ENCODE measurements at places on chromosomes 6 and 20.

- peak; percentile 57 for DNase-seq
These were observed 32.7 kb downstream of the PLN start for GRCh38 chr6:118580585-118581419.

DNA sequence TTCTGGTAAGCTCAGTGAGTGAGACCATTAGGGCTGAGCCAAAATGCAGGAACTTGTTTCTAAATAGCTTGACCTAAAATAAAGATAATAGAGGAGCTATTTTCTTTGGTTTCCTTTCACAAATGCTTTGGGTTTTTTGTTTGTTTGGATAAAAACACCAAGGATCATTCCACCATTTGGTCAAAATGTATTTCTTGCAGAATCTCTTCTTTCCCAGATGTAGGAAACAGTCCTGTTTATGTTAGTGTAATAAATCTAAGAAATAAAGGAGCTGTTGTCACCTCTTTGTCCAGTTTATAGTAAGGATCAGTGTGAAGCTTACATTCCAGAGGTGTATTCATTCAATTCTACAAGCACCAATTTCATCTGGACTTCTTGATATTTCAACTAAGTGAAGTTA is 297.8 kb downstream of the GJA1 start:
- DNase-seq, result no peak

DNA sequence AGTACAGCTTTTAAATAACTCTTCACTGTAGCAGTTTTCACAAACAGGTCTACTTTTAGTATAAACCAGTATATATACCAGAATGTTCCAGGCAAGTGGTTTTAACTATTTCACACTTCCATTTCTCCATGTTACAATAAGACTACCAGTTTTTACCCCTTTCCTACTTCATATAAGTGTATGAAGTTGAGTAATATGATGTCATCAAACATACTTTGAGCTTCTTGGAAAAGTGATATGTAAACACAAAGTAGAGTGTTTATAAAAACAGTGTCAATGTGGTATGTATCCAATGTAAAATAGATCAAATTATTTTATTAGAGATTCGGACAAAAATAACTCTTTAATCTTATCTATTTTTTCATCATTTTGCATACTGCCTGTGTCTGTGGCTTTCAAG is 2.5 kb upstream of the PAQR8 start:
- DNase-seq, result no peak

- DNase-seq, result no peak
These were observed 75.1 kb upstream of the AFDN start for GRCh38 chr6:167751579-167752115.

DNA sequence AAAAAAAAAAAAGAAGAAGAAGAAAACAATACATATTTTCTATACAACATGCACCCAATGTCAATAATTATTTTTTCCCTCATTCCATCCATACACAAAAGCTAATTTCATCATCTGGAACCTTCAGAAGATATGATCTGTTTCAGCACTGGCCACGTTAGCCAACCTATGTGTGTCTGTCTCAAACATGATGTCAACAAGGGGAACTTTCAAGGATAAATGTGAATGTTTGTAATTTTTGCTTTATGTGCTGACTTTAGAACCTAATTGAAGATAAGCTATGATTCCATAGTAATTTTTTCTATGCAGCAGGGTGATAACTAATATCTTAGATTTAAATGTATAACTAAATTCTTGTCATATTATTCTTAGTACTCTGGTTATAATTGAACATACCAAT is 37.9 kb downstream of the IPCEF1 start:
- no peak for DNase-seq

Measured in ecto neural progenitor cell (in vitro differentiated cells).